ENCODE measurements at places on chromosomes 1 and 21.

GRCh38 chr1:56849750-56850149 is 4.8 kb upstream of the C8A start:
- no peak for DNase-seq

GRCh38 chr1:227191607-227192006 is 126.7 kb downstream of the CDC42BPA start:
- DNase-seq = no peak

GRCh38 chr1:198072177-198072576 is 84.6 kb upstream of the NEK7 start:
- DNase-seq = peak; percentile 42

GRCh38 chr1:21149855-21150432 is 26.8 kb downstream of the EIF4G3 start:
- DNase-seq = no peak

- no peak for DNase-seq
Observed at GRCh38 chr1:111733992-111734341, 5.2 kb downstream of the INKA2 start.

- no peak for DNase-seq
Observed at GRCh38 chr1:180574031-180574713, 15.4 kb downstream of the OVAAL start.

DNA sequence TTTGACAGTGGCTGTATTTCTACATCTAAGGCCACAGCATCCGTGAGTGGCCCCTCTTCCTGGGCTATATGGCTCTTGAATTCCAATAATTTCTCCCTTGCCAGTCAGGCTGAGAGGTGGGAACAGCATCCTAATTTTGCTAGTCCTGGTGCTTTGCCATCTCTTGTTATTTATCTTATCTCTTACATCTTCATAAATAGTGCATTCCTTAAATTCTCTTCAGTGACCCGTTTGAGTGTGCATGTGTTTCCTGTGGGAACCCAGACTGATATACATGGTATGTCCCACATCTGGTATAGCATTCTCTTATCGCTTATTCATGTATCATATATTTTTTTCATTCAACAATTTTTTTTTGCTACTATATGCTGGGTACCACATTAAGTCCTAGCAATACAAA is 9.9 kb downstream of the S100A11 start:
- DNase-seq = no peak

DNA sequence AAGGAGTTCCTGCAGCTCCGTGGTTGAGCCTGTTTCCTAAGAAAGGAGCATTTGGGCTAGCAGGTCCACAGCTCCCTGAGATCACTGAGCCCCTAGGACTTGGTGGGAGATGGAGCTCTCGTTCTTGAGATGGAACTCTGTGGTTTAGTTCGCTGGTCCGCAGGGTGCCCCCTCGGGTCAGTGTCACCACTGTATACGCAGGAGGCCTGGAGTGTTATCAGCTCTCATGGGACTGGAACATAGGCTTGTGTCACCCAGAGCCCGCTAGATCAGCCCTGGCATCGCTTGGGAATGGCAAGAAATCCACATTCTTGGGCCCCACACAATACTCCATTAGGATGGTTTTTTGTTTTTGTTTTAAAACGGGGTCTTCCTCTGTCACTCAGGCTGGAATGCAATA is 3.6 kb downstream of the SNAP47 start:
- DNase-seq = no peak

GRCh38 chr1:160621633-160622413 is 25.0 kb downstream of the SLAMF1 start:
- DNase-seq = no peak

DNA sequence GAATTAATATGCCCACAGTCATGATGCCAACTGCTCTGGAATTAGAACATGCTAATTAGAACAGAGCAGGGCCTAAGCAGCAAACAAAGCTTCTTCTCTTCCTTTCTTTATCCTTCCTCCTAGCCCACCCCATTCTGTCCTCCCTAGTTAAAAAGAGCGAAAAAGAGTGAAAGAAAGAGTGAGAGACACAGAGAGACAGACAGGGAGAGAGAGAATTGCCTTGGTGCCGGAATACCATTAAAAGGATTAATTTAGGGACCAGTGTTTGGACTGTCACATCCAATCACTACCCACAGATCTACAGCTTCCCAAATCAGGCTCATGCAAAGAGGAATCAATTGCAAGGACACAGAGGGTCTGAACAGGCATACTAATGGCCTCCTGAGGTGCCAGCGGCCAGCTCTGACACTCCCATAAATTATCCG is 7.0 kb downstream of the ERI3 start:
- peak; percentile 8 for DNase-seq

DNA sequence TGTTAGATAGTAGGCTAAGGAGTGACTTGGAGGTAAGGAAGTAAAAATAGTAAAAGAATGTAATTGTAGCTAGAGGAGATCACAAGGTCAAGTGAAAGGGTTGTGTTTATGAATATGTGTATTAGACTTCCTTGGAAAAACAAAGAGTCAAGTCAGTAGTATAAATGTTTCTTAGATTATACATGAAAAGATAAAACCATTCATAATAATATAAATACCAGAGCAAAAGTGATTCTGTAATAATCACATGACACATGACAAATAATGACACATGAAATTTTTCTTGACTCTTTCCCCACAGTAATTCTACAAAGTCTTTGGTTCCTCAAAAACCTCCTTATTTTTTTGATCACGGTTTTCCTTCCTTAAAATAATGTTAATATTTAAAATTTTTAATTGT is 56.4 kb downstream of the IVNS1ABP start:
- DNase-seq = no peak

- no peak for DNase-seq
Observed at GRCh38 chr21:34262469-34262845, 101.3 kb upstream of the KCNE2 start.

GRCh38 chr21:31137960-31138359 is 99.7 kb upstream of the KRTAP19-8 start:
- no peak for DNase-seq

DNA sequence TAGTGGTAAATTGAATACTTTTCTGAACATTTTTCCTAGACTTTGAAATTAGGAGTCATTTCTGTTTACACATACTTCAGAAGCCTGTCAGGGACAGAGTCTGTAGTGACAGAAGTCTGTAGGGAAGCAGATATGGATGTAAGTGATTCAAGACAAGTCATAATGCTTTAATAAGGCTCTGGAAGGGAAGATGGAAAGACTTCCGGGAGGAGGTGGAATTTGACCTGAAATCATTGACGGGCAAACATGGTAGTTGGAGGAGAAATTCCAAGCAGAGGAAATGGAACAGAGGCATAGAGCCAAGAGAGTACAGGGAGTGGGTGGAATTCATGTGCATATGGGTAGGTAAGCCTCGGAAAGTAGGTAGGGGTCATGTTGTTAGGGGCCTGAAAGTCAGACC is 22.5 kb downstream of the CAMTA1 start:
- DNase-seq = no peak

- peak; percentile 40 for DNase-seq
Observed at GRCh38 chr1:66402194-66402593, 131.8 kb upstream of the SGIP1 start.

- peak; percentile 99 for DNase-seq
Observed at GRCh38 chr21:39675993-39676661, 63.4 kb downstream of the B3GALT5 start.

- DNase-seq = no peak
Observed at GRCh38 chr21:29506214-29506613, 207.5 kb downstream of the BACH1 start.

DNA sequence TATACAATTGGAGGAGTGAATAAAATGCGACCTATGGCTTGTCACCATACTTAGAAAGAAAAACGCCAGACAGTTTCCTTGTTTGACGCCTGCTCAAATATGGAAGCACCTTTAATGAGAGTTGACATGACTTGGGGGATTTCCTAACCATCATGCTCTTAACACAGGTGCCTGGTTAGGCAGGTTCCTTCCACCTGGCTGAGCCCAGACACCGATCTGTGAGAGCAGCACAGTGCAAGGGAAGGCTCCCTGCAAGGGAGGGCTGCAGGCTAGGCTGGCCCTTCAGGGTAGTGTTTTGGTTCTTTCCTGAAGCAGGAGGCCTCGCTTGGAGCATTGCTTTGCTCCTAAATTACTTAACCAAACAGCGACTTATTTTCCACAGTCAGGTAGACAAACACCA is 24.6 kb upstream of the KLHDC8A start:
- no peak for DNase-seq

DNA sequence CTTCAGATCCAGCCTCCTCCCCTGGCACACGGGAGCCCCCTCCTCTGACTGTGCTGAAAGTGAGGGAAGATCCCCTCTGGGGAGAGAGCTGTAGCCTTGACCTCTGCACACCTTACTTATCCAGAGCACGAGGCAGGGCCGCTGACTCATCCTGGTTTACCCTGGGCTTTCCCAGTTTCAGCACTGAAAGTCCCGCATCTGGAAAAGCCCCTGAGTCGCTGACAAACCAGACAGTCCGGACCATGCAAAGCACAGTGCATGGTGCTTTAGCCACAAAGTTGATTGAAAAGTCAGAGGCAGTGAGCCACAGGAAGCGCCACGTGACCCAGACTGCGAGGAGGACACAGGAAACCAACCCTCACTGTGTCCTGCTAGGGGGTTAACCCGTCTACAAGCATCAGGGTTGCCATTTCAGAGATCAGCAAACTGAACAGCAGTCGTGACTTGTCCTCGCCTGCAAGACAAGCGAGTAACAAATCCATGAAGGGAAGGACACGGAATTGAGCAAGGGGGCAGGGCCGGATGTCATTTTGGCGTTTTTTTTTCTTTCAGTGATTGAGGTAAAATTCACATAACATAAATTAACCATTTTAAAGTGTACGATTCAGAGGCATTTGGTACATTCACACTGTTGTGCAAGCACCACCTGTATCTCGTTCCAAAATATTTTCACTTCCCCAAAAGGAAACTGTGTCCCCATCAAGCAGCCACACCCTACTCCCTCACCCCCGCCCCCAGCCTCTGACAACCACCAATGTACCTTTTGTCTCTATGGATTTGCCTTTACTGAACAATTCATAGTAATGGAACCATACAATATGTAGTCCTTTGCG is 19.9 kb upstream of the IFNGR2 start:
- DNase-seq = peak; percentile 27

DNA sequence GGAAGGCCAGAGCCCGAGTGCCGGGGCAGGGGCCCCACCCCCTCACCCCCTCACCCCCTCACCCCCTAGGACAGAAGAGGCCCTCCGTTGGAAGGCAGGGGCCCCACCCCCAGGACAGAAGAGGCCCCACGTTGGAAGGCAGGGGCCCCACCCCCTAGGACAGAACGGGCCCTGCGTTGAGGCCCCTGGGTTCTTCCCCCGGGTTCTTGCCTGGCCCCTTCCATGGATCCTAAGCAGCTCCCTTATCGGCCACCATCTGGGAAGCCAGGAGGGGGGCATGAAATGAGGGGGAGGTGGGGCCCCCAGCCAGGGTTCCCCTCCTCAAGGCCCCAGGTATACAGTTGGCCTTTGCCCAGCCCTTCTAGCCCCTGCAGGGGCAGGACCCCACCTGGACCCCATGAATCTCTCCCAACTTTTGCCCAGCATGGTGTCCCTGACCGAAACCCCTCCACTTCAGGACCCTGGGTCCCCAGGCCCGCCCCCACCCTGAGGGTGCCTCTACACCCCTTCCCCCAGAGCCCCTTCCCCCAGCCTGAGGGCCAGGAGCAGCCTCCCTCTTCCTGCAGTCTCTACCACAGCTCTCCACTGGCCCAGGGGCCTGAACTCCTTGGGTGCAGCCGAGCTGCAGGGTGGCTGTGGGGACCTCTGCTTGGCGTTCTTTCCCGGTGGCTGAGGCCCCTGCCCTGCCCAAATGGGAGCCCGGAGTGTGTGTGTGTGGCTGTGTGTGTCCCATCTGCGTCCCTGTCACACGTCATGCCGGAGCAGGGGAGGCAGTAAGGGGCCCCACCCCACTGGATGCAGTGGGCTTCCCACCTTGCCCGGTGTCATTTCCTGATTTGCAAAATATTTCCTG is 4.3 kb upstream of the VWA1 start:
- no peak for DNase-seq

DNA sequence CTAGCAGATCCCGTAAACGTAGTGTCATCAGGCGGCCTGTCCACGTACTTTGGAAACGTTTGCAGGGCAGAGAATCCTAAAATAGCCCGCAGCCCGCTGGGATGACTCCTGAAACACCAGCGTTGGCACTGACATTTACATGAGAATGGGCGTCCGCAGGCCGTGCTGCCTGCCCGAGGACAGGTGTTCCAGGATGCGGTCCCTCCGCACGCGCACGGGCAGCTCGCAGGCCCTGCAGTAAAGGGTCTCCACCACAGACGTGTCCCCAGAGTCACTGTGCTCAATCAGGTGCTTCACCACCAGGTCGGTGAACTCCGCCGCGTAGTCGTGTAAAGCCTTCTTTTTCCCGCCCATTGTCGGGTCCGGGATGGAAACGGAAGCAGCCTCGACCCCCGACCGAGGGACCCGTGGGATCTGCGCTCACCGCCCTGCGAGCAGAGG is 5.8 kb upstream of the CCDC27 start:
- peak; percentile 24 for DNase-seq

DNA sequence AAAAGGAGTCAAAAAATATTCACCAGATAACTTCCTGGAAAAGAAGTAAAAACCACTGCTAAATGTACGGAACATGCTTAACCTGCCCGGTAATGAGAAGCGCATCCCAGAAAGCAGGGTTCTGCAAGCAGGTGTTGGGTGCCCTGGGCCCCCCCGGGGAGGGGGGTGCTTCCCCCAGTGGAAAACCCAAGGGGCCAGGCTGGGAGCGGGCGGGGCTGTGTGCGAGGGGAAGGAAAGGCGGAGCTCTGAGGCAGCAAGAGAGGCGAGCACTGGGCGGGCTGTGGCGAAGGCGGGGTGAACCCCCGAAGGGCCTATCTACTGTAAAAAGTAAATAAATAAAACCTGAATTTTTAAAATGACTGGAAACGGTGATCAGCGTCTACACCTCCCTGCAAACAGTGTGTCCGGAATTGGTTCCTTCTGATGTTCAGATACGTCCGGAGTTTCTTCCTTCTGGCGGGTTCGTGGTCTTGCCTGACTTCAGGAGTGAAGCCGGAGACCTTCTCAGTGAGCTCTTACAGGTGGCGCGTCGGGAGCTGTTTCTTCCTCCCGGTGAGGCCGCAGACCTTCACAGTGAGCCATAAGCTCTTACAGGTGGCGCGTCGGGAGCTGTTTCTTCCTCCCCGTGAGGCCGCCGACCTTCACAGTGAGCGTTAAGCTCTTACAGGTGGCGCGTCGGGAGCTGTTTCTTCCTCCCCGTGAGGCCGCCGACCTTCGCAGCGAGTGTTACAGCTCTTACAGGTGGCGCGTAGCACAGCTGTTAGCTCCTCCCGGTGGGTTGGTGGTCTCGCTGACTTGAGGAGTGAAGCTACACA is 13.4 kb downstream of the FTCD start:
- DNase-seq = no peak

DNA sequence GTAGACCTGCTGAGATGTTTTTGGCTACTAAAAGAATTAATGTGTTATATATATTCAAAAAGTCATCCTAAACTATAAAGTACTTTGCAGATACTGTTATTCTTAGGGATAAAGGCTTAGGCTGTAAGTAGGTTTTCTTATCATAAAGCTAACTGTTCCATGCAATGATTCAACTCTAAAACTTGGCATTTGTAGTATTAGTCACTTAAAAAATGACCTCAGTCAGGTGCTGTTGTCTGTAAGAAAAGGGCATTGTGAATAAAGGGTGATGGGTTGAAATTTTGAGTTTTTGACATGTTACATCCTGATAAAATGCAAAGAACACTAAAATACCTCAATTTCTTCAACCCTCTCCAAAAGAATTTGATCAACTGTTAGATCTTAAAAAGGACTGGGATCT is 32.9 kb downstream of the ADCY10 start:
- DNase-seq = no peak

- no peak for DNase-seq
Observed at GRCh38 chr1:66852870-66853269, 51.8 kb upstream of the INSL5 start.

- DNase-seq = no peak
Observed at GRCh38 chr1:240136402-240136801, 44.7 kb downstream of the FMN2 start.

GRCh38 chr1:211548321-211549091 is 30.5 kb downstream of the SLC30A1 start:
- peak; percentile 98 for DNase-seq

All from NCI-H69 (cell line).